Stimulated activated CD8-positive, alpha-beta memory T cell treated with anti-CD3 and anti-CD28 coated beads, Interleukin-15, amount 100 ng/mL, for 48 hours (primary cell): ENCODE measurements at places on chromosomes 2 and 18.

DNA sequence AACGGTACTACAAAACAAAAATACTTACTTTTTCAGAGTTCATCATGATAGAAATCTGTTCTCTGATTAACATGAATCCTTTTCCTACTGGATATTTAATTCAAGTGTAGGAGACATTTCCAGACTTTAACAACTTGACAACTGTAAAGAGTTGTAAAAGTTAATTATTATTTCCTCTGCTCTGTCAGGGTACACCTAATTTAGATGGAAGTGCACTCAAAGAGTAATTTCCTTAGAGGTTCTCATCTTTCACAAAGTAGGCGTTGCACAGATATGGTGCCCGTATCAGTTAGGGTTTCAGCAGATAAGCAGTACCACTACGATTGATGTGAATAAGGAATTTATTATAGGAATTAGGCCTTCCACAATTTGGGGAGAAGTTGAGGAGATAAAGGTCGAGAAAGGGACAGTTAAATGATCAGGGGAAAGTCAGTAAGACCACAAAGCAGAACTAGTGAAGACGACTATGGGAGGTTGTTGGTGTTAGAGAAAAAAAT is 16.2 kb upstream of the PDE11A start:
- no peak for DNase-seq

GRCh38 chr2:139885921-139886498 is 1105.8 kb upstream of the NXPH2 start:
- DNase-seq = no peak

DNA sequence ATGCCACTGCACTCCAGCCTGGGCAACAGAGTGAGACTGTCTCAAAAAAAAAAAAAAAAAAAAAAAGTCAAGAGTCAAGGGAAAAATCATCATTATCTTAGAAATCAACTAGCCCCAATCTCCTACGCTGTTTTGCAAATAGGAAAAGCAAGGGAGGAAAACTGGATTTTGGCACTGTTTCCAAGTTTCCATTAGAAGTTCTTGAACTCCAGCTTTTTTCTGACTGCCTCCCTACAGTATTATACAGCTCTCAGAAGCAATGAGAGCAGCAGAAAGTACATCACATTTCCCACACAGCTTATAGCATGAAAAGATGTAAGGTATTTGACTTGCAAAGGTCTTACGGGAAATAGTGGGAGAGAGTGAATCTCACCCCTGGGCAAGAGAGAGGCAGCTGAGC is 127.8 kb downstream of the OSR1 start:
- no peak for DNase-seq

DNA sequence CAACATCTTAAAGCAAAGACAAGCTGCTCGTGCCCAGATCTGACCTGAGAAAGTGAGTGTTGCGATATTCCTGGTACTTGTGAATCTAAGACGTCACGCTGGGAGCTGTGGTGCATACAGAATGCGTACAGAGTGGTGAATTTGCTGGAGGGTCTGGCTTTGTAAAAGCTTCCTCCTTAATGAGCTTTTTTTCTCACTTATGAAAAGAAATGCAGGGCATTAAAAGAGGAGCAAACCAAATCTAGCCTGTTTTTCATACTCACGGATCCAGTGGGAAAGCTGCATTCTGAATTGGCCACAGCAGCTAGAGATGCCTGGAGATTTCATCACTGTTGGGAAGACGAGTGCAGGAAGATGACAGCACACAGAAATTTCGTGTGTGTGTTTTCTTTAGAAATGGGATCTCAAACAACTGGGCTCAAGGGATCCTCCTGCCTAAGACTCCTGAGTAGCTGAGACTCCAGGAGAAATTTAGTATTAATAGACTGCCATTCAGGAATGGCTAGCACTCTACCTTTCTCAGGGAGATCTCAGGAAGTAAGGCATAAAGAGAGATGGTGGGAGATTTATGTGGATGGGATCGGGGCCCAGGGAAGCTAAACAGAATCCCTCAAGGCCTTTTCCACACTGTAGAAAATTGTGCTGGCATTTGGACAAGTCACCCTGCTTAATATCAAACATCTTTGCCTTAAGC is 181.3 kb downstream of the ALPK2 start:
- no peak for DNase-seq

DNA sequence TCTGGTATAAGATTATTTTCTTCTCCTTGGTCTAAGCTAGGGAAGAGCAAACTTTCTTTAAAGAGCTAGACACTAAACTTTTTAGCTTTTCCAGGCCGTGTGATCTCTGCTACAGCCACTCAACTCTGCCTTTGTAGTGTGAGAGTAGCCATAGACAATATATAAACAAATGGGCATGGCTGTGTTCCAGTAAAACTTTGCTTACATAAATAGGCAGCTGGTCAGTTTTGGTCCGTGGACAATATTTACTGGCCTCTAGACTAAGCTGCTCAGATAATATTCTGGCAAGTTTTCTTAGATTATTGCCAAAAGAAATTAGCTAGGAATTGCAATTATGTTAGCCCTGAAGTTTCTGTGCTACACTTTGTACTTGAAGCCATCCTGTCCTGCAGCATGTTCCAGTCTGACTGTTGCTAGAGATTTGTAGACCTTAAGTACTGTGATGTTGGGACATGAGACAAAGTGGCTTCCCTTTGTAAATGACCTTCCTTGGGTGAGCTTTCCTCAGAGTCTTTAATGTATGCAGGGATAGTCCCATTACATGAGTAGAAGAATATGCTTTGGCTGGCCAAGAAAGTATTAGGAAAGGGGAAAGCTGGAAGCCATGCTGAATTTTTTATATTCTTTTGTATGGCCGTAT is 126.9 kb downstream of the SOX11 start:
- DNase-seq = no peak

DNA sequence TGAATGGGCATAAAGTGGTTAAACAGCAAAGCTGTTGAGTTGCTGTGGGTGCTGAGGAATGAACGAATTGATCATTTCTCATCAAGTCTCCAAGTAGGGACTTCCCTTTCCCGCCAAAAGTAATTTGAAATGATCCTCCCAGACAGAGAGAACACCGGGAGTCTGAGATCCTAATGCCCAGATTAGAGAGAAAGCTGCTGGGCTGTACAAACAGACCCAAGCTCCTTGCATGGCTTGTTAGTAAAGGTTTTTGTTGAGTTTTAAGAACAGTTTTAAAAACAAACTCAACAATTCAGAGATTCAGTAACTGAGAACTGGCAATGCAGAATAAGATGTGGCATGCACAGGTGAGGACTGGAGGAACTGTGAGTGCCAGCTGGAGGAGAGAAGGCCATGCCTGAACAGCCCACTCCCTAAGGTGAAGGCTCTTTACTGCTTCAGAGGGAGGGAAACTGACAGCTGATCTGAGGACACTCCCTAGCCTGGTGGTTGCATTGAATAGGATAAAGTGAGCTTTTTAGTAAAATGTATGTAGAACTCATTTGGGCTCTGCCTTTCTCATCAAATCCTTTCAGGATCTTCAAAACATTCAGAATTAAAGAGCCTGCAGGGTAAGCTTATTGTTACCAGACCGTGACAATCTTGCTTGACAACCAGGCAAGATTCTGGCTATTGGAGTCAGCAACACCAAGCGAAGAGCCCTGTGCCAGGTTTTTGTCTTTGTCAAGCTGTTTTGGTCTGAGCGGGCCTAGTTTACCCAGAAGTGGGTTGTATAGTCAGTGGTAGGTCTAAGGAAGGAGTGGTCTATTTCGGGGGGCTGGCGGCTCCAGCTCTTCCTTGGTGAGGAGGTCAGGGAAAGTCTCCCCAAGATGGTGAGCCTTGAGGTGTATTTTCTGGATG is 63.2 kb upstream of the IGFBP5 start:
- no peak for DNase-seq

DNA sequence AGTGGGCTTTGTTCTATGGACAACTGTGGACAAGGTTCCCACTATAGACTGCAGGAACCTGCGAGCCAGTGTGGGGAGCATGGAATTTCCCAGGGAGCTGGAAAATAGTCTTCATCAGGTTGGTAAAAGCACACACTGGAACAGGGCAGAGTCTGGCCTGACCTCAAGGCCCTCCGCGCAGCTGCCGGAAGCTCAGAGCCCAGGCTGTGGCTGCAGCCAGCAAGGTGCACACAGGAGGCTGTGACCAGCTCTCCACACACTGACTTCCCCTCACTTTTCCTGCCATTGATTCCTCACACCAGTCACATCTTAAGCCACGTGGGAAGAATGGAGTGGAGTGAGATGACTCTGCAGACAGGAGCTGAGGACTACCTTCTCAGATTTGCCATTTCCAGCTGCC is 19.1 kb downstream of the MAL start:
- no peak for DNase-seq

DNA sequence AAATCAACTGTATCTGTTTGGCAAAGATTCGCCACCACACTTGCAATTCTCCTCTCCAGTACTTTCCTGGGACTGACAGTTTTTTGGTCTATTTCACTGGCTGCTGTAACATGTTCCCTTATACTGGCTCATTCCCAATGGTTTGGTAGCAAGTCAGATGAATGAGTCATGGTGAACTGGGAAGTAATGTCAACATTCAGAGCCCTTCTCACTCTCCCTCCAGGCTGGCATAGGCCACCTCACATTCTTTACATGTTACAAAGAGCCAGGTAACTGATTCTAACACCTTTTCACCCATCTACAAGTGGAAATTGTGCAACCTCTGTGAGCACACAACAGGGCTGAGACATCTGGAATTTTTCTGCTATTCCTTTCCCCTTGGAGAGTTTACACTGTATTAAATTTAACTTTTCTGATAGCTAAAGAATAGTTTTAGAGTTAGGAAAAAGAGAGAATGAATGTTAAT is 111.3 kb upstream of the TLK1 start:
- no peak for DNase-seq
